ENCODE measurements at places on chromosomes 5 and 9.

DNA sequence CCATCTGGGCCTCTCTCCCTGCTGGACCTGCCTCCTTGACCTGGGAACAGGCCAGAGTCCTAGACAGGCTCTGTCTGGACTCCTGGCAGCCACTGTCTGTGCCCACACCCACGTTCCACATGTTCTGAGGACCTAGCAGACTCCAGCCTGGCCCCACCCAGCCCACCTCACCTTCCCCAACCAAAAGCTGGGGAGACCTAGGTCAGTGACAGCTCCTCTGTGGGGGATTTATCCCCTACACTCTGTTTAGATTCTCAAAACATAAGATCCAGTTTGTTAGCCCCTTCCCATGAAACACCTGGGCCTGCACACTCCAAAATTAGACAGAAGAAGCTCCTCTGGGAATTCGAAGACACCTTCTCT, 59.8 kb upstream of the ADAMTS2 start:
- DNase-seq, result no peak

DNA sequence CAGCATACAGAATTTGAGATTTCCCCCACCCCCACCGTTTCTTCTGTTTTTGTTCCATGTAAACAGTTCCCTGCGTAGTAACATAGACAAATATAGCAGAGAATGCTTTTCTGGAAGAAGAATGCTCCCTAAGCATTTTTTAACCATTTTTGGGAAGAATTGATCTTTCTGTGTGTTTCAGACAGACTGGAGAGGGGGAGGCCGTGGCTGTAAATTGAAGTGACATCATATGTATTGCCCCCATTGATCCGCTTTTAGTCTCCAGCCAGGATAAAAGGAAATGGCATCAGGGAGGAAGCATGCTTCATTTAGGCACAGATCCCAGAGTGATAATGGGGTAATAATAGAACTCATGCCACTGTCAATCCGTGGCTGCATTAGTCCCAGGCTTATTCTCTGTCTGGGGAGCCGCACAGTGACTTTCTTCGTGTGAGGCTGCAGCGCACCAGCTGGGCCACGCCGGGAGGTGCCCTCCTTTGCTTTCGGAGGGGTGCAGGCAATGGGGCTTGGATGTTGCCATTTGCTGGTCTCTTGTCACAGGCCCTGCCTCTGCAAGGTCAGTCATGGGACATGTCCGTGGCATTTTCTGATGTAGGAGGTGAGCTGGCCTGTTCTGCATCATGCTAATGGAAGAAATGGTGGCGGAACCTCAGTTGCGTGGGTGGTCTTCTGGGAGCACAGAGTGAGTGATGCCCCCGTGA, 261.5 kb downstream of the FANCC start:
- peak; percentile 63 for DNase-seq

DNA sequence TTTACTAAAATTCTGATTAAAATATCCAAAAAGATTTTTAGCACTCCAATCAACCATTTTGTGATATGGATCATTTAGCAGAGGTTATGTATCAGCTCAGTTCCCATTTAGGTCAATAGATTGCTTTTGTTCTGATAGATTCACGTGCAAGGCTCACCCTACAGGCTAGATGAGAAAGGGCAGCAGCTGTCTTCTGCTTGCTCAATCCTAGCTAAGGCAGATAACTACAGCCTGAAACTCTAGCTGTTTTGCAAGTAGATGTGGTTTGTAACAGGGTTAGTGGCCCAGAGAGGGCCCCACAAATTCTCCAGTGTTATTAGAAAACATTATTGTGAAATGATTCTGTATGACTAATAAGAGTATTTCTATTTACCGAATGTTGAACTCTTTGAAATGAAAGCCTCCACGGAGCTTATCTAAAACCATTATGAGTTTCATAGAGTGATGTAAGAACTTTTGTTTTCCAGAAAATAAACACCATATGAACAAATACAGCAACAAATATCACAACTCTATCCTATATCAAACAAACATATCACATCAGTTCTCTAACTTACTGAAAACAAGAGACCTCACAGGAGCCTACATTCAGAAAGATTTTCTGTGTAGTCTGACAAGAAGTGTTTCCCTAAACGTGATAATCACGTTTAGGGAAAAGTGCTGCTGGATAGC, 841.9 kb upstream of the ACO1 start:
- peak; percentile 65 for DNase-seq

DNA sequence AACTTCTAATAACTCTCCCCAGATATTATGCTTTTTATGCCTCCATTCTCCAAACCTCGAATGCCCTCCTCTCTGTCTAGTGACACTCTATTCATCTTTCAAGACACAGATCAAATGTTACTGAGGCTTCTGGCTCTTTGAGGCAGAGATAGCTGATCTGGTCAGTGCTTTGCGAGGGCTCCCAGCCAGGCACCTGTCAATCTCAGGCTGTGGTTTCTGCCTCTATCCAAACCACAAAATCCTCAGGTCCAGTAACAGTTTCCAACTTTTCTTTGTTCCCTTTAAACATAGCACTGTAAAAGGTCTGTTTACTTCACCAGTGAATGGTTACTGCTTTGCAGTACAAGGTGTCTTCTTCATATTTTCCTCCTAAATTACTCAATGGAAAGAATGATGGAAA, 11.5 kb upstream of the STK32A start:
- DNase-seq, result no peak

DNA sequence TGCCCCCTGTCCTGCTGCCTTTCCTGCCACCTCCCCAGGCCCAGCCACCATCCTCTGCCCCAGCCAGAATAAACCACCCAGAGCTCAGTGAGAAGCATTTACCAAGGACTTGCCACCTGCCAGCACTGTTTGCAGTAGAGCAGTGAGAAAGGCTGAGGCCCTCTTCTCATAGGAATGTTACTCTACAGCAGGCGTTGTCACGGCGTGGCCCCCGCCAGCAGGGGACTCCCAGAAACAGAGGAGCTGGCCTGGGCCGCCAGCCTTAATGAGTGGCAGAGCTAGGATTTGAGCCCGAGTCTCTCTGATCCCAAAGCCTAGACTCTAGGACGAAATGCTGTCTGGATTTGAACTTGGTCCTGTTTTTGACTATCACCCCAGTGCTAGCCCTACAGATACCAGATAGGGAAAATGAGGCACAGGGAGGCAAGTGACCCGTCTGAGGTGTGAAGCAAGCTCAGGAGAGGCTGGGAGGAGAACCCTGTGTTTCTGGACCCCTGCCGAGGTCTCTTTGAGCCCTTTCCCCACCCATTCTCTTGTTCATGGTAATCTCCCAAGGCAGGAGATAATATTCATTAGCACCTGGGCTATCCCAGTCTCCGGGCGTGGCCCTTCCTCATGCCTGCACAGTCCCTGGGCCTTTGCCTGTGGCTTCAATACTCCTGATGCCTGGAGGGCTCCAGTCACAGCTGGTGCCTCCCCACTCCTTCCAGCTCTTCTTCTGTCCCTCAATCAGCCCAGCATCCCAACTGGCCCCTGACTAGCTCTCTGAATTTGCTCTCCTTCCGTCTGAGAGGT, 30.7 kb downstream of the HRH2 start:
- no peak for DNase-seq

Measured in DMS153 (cell line).